Anterior cingulate cortex (tissue), 58 donors: ENCODE measurements at places on chromosomes 5 and 9.

DNA sequence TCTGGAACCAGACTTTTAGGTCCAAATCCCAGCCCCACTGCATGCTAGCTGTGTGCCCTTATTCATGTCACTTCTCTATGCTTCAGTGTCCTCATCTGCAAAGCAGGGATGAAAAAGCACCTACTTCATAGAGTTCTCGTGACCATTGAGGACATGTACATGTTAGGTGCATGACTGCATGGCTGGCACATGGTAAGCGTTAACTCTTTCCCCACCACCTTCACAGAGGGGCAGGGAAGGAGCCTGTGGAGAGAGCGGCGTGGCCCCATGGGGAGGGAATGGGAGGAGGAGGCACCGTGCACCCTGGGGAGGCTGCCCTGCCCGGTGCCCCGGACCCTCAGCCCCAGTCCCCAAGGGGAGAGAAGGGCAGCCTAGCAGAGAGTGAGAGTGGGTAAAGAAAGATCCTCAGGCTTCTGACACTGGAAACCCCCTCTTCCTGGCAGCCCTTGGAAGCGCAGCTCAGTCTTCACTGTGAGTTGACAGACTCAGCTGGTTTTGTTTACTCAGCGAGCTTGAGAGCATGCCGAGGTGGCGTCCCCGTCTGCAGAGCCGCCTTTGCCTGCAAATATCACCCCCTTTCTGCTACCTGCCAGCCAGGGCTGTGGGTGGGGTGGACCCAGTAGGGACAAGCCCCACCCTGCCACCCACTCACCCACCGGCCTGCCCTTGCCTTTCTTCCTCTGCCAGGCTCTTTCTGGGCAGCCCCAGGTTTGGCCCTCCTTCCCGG lies 10.6 kb upstream of the ANGPTL2 start:
- DNase-seq: peak; percentile 47

- DNase-seq: no peak
Observed at GRCh38 chr9:129665814-129666520, 520 bp downstream of the PRRX2 start.

- DNase-seq: no peak
Observed at GRCh38 chr5:74240783-74241750, 399.5 kb downstream of the ENC1 start.

- no peak for DNase-seq
Observed at GRCh38 chr5:54329731-54330709, 19.6 kb upstream of the ARL15 start.

DNA sequence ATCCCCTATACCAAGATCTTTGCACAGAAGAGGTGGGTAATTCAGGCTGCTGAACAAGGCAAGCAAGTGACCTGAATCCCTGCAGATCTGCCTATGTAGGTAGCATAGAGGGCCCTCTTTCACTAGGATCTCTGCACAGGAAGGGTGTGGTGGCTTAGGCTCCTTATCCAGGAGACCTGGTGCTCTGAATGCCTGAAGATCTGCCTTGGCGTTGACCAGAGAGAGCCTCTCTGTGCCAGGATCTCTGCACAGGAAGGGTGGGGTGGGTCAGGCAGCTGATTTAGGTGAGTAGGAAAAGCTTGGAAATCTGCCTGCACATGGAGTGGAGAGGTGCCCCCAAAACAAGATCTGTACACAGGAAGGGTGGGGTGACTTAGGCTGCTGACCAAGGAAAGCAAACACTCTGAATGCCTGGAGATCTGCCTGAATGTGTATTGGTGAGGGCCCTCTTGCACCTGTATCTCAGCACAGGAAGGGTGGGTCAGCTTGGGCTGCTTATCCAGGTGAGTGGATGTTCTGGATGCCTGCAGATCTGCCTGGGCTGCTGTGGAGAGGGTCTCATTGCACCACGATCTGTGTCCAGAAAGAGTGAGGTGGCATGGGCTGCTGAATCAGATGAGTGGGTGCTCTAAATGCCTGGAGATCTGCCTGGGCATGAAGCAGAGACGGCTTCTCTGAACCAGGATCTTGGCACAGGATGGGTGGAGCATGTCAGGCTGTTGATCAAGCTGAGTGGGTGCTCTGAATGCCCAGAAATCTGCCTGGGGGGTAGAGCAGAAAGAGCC lies 365.9 kb downstream of the DMAC1 start:
- DNase-seq: no peak

GRCh38 chr9:6305954-6306563 lies 22.1 kb upstream of the TPD52L3 start:
- no peak for DNase-seq

GRCh38 chr5:78667461-78668103 lies 19.0 kb upstream of the LHFPL2 start:
- no peak for DNase-seq

- DNase-seq: no peak
Observed at GRCh38 chr5:127396490-127397155, 106.0 kb downstream of the MEGF10 start.

- no peak for DNase-seq
Observed at GRCh38 chr5:17907094-17907493, 272.8 kb downstream of the TAF11L14 start.

- DNase-seq: no peak
Observed at GRCh38 chr5:36839489-36840476, 36.8 kb upstream of the NIPBL start.

DNA sequence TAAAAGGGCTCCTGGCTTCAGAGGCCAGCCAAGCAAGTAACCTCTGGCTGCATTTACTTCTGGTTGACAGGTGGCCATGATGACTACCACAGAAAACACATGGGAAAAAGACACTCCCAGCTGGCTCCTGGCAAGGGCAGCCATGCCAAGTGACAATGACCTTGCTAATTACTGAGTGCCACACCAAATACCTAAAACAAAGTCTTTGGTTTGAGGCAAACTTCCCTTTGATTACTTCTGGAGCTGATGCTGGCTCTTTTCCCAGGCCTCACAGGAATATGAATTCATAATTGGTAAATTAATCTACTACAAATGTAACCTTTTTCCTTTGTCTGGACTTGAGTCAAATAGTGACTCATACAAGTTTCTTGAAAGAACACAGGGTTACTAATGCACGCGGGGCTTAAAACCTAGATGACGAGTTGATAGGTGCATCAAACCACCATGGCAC lies 61.0 kb downstream of the LPAR1 start:
- DNase-seq: no peak

DNA sequence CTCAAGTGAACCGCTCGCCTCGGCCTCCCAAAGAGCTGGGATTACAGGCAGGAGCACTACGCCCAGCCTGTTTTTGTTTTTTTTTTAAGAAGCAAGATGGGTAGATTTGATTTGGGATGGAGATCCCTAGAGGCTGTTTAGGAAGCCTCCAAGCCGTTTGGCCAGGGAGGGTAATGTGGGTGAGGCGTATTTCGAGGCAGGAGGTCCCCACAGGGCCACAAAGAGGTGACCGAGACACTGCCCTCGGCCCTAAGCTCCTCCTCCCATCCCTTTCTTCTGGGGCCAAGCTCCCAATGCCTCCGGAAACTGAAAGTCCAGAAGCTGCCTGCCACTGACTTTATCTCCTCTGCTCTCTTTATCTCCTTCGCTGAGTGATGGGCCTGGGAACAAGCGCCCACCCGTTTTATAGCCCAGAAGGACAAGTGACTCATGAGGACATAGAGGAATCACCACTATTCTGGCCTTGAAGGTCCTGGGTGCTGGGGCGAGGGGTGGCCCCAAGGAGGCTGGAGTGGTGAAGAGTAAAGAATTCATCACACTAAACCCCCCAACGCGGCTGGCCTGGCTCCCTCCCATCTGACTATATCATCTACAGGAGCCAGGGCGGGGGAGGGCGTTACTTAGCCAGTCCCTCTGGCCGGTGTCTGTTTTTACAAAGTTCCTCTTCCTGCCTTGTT lies 2.0 kb upstream of the RALGDS start:
- DNase-seq: no peak

DNA sequence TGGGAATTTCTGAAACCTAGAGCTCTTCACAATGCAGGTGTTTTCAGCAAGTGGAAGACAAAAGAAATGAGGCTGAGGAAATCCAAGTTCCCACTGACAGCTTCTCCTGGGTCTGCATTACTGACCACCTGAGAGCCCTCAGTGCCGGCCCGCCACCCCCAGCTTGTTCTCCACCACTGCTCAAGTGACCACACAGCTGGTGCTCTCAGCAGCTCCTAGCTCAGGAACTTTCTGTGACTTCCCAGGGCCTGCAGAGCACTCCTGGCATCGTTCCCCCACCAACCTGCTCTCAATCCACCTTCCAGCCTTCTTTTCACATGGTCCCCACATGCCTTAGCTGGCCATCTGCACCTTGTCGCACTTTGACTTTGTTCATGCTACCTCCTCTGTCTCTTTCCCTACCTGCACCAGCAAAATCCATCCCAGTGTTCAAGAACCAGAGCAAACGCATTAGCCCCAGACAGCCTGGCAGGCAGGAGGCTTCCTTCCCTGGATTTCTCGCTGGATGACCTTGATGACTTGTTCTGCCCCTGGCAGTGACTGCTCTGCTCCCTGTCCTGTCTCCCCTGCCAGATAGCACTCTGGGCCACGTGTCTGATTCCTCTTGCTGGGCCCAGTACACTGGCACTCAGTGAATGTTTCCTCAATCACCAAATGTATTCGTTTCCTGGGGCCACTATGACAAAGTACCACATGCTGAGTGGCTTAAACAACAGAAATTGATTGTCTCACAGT lies 35.1 kb upstream of the NANS start:
- no peak for DNase-seq

GRCh38 chr9:84785792-84786547 lies 116.4 kb downstream of the NTRK2 start:
- no peak for DNase-seq
